ENCODE measurements at places on chromosomes 4 and X. TPM values are rescaled to one million over a fixed set of nuclear protein-coding genes. Genes with fewer than 3 reads are reported as not detected.

The SPANXD gene
- total RNA-seq: not detected

The TRIM60 gene
- not detected for total RNA-seq

The ZFYVE28 gene
- total RNA-seq: 8.0 TPM

The MAB21L2 gene
- total RNA-seq: not detected

The OSTC gene
- total RNA-seq: 282 TPM

The UGT2B17 gene
- not detected for total RNA-seq

The UGT8 gene
- not detected for total RNA-seq

The GPR173 gene
- total RNA-seq: 9.8 TPM

The TCEAL6 gene
- not detected for total RNA-seq

The IQSEC2 gene
- 18.8 TPM for total RNA-seq

The FAT4 gene
- 7.5 TPM for total RNA-seq

The ADH1A gene
- total RNA-seq: not detected

The PTPN13 gene
- total RNA-seq: 14.1 TPM

The GUCY1A1 gene
- total RNA-seq: 0.39 TPM

The FGB gene
- total RNA-seq: not detected

The LCORL gene
- 41.8 TPM for total RNA-seq

The SMIM10 gene
- 11.3 TPM for total RNA-seq

The KLHL4 gene
- total RNA-seq: 0.56 TPM

The DRP2 gene
- total RNA-seq: 1.3 TPM

The KIT gene
- 7.3 TPM for total RNA-seq

The FGD1 gene
- 10.9 TPM for total RNA-seq

The PRR32 gene
- total RNA-seq: not detected

The ATP2B3 gene
- total RNA-seq: not detected

The MSL3 gene
- 25.0 TPM for total RNA-seq

The FATE1 gene
- not detected for total RNA-seq

The BMP15 gene
- not detected for total RNA-seq

The MAGEB10 gene
- not detected for total RNA-seq

The DOCK11 gene
- total RNA-seq: 11.6 TPM

The ABHD18 gene
- 5.3 TPM for total RNA-seq

The GAB1 gene
- 12.9 TPM for total RNA-seq

The AFP gene
- total RNA-seq: not detected

The MAGEA11 gene
- total RNA-seq: not detected

The MEPE gene
- total RNA-seq: not detected

The MAGEA1 gene
- not detected for total RNA-seq

The BEX3 gene
- total RNA-seq: 308 TPM

The SLC9B2 gene
- total RNA-seq: 9.8 TPM

The CXorf49 gene
- total RNA-seq: not detected

The KLHL15 gene
- total RNA-seq: 4.3 TPM

The NDNF gene
- 5.1 TPM for total RNA-seq

The MGAT4D gene
- total RNA-seq: not detected

The NRK gene
- total RNA-seq: 16.9 TPM

The PDE5A gene
- 158 TPM for total RNA-seq

The NOCT gene
- total RNA-seq: 19.0 TPM

The FABP2 gene
- total RNA-seq: not detected

The TIGD2 gene
- total RNA-seq: 7.1 TPM

The CMC4 gene
- total RNA-seq: 8.4 TPM

The GRIA3 gene
- 0.39 TPM for total RNA-seq

The MAGEA2B gene
- not detected for total RNA-seq

The MAOB gene
- 0.39 TPM for total RNA-seq

The FHIP1A gene
- 2.6 TPM for total RNA-seq

The HSFX1 gene
- total RNA-seq: 0.88 TPM

The TNMD gene
- not detected for total RNA-seq

The ELOVL6 gene
- total RNA-seq: 15.2 TPM

The HS3ST1 gene
- 0.40 TPM for total RNA-seq

The HSFX2 gene
- total RNA-seq: 0.40 TPM
